ENCODE measurements at places on chromosomes 7 and 10.
A peak's percentile ranks its signal among the peaks of the same experiment; 100 is the strongest.

DNA sequence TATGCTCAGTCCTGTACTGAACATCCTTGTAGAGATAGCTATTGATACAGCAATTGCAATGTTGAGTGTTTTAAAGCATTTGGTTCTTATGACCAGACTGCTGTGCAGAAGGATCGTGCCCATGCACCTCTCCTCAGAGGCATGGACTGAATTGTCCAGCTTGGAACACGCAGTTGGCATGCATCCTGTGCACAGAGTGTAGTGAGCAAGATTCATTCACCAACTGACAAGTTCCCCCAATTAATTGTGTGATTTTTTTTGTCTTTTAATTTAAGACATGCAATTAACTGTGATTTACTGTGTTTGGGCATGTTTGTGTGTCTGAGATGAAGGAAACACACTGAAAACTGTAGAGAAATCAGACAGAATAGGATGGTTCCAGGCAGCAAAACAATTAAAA, 323.7 kb downstream of the CDK14 start:
- no peak for DNase-seq

DNA sequence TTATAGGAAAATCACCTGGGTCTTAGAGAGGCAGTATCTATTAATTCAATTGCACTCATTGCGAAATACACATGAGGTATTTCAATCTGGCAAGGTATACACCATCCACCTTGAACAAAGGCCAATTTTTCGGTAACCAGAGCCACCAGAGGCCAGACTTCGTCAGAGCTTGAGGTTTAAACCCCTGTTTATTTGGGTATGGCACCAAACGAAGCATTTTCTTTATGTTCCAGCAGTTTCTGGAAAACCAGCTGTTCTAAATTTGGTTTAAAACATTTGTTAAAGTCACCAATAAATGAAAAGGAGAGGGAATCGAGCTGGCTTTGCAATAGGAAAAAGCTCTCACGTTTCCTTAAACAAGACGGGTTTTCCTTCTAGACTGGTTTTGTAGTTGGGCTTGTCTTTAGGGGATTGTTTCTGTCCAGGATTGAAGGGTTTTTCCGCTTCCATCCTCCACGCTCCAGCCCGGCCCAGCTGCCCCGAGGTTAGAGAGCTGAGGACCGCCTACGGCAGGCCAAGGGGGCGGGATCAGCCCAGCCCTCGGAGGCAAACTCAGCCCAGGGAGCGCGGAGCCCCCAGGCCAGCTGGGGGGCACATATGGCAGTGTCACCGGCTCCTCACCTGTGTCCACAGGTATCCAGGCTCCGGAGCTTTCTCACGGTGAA, 539.4 kb upstream of the MGMT start:
- no peak for DNase-seq

DNA sequence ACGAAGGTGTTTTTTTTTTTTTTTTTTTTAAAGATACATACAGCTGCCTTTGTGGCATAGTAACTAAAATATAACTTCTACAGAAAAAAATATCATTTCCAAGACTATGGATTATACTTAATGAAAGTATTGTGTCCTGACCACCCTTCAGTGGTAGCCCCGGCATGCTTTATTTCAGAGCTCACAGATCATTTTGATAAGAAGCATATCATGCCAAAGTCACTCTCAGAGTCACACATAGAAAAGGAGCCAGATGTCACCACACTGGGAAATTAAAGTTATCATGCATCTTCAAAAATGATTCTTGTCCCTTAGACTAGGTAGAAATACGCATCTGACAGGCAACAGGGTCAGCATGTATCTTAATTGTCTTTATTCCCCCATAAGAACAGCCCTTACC, 3.0 kb downstream of the ADARB2 start:
- DNase-seq, result no peak

- DNase-seq, result no peak
Measured at GRCh38 chr10:131845505-131846239, 55.1 kb upstream of the PPP2R2D start.

DNA sequence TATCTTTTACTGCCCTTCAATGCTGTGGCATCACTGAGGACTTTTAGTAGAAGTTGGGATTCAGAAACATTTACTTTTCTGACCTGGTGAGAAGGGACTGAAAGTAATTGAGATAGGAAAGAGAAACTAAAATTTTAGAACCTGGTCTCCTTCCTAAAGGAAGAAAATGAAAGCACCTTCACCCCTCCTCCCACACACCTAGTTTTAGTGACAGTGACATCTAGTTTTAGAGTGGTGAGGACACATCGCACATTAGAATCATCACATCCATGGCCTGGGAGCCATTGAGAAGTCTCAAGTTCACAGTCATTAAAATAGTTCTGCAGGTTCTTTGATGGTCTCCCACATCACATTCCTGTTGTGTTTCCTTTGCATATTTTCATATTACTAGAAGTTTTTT, 16.1 kb downstream of the TAS2R41 start:
- DNase-seq, result no peak

- DNase-seq, result no peak
Measured at GRCh38 chr10:1644191-1644711, 93.1 kb downstream of the ADARB2 start.

- no peak for DNase-seq
Measured at GRCh38 chr7:40649247-40649646, 514.4 kb downstream of the SUGCT start.

DNA sequence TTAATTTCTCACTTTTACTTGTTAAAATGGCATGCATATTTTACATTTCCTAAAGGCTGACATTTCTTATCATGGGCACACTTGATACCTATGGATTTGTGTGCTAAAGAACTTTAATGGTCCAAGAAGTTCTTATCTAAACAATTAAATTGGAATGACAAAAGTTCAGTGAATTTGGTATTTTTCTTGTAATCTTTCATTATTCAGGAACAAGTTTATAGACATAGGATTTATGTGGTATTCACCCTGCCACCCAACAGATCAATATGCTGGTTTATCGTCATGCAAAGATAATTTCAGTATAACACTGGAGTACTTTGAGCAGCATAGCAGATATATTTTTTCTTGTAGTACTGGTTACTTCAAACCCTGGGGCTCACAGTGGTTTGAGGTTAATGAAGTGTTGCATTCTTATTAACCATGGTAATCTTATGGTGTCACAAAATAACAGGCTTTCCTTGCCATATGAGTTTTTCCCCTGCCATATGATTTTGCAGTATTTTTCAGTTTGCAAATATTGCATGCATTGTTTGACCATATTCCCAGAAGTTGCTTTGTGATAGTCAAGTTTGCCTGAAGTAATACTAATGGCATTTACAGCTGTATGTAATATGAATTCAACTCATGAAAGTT, 148.8 kb downstream of the PPP1R9A start:
- no peak for DNase-seq

GRCh38 chr7:128309976-128310375, 33.7 kb downstream of the RBM28 start:
- DNase-seq, result no peak

- DNase-seq, result no peak
Measured at GRCh38 chr7:138865843-138866242, 67.8 kb upstream of the ATP6V0A4 start.

DNA sequence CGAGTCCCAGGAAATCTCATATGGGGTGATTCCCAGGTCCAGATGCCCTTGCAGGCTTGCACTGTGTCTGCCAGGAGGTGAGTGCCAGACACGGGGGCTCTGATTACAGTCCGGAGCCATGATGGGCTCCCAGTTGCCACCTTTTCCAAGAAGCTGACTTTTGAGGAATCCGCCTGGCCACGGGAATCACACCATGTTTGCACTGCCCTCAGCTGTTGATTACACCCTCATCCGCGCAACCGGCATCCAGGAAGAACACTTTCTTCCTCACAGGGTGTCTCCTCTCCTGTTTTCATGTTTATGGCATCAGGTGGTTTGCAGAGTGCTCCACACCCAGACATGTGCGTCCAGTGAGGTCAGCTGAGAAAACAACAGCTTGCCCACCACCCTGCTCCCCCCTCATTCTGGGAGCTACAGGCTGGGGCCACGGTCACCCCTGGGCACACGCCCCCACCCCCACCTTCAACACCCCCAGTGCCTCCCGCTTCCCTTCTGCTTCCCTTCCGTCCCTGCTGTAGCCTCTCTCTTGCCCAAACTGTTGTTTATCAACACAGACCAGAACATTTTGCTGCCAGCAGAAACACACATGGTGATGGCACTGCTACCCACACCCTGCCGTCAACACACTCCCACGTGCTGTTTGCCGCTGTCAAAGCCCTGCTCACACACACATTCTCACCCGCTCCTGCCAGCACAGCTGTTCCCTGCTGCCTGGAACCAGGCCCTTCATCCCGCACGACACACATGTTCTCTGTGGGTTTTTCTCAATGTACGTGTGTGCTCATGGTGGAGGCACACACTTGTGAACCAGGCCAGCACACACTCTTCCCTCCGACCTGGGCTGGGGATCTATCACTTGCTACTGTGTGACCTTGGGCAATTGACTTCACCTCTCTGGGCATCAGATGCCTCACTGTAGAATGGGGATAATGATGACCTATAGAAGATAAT, 35.8 kb downstream of the DDIT4 start:
- DNase-seq, result no peak

- no peak for DNase-seq
Measured at GRCh38 chr7:111333010-111333409, 229.3 kb downstream of the IMMP2L start.

GRCh38 chr10:86315549-86315942, 51.0 kb downstream of the GRID1 start:
- DNase-seq, result no peak

DNA sequence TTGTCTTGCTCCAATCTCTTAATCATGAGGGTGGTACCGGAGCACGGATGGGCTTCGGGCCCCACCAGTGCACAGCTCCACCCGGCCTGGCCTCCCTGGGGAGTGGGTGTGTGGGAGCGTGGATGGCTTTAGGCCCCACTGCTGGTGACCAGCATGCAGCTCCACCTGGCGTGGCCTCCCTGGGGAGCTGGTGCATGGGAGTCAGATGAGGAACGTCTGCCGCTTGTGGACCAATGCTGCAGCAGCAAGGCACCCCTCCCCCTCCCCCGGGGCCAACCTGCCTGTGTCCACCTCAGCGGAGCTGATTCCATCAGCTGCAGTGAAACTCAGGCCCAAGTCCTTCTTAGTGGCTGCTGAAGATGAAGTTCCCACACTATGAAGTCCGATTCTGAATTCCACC, 511.4 kb downstream of the PTPRN2 start:
- DNase-seq, result no peak

DNA sequence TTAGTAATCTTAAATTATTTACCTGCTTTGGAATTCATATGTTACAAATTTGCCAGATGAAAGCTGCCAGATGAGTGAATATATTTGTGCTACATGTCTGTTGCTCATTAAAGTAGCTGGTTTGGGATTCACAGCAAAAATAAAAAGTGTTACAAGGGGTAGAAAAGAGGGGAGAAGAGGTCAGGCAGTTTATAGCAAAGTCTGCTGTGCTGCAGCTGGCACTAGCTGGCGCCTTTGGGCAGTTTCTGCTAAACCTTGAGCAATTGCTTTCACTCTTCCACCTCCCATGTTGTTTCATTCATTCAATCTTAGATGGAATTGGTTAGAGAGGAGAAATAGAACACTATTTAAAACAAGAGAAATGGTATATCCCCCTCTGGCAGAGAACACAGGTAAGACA, 404.1 kb upstream of the LRGUK start:
- no peak for DNase-seq

GRCh38 chr7:137687556-137688265, 159.1 kb downstream of the DGKI start:
- peak; percentile 93 for DNase-seq

DNA sequence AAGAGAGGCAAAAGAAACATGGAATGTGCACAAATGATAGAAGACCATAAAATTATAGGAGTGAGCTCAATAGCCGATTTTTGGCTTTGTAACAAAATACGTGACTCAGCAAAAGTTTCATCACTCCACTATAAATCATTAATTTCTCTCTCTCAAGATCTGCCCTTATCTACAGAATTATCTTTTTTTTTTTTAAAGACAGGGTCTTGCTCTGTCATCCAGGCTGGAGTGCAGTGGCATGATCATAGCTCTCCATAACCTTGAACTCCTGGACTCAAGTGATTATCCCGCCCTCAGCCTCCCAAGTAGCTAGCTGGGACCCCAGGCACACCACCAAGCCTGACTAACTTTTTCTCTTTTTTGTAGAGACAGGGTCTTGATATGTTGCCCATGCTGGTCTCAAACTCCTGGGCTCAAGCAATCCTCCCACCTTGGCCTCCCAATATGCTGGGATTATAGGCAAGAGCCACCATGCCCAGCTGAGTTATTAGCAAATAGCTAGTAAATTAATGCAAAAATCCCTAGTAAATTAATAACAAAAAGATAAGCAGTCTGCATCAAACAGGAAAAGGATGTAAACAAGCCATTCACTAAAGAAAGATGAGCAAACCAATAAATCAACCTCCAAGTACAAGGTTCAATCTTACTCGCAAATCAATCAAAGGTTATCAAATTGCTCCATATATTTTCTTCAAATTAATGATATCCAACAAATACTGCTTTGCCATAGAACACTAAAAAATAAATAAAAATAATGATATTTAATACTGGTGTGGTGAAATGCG, 450.7 kb downstream of the PARD3 start:
- peak; percentile 20 for DNase-seq

DNA sequence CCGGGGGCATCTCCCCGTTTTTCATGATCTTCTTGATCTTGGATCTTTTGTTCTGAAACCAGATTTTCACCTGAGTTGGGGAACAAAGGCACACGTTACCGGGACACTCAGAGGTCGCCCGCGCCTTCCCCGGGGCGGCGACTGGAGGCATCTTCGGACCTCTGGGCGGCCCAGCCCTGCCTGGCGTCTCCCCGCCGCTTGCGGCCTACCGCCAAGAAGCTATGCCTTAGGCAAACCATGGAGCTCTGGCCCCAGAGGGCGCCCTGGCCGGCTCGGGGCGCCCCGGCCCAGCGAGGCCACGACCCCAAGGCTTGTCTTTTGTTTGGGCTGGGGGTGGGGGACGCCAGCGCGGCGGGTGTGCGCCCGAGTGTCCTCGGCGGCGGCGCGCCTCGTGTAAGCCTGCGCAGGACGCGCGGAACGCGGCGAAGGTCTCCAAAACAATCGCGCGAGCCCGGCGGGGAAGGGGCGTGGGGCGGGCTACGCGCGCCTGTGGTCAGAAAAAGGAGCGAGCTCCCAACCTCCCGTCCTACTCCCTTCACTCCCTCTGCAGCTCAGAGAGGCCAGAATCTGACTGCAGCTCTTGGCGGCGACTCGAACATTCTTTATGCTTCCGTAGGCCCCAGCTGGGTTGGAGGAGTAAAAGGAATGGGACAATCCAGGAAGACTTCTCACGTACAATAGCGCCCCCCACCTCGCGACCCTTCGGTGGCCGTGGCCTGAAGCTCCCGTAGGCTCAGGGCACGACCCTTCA, 3.5 kb downstream of the DLX5 start:
- no peak for DNase-seq

DNA sequence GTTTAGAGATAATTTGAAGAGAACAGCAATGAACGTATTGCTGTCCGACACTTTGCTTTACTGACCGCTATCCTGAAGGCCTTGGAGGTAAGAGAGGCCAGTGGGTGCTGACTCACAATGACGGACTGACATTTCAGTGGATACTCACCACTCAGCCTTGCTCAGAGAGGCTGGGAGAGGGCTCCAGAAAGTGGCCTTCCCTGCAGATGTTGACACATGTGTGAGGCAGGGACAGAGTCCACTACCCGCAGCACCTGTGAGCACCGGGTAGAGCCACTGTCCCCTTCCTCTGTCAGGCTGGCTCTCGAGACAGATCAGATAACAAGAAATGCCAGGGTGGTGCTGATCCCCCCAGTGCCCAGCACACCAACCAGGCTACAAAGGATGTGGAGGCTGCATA, 75.0 kb downstream of the GPR26 start:
- no peak for DNase-seq

- DNase-seq, result no peak
Measured at GRCh38 chr10:125252937-125253336, 92.6 kb upstream of the CTBP2 start.

Data from fibroblast of lung (primary cell).